ENCODE measurements at places on chromosomes 2 and 18. TPM values are rescaled to one million over a fixed set of nuclear protein-coding genes. Genes with fewer than 3 reads are reported as not detected.

Gene EPHA4
- 6.6 TPM for total RNA-seq

DNA sequence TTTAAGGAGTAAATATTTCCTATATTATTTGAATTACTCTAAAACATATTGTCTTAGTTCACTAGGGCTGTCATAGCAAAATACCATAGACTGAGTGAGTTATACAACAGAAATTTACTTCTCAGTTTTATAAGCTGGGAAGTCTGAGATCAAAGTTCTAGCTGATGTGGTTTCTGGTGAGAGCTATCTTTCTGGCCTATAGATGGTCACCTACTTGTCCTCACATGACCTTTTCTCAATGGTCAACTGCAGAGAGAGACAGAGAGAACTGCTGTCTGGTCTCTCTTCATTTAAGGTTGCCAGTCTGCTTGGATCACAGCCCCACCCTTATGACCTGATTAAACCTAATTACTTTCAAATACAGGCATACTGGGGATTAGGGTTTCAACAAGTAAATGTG, 490.9 kb downstream of the FBXO15 start:
- DNase-seq = no peak

- no peak for DNase-seq
These were observed 147.9 kb downstream of the MGAT5 start for GRCh38 chr2:134401789-134402188.

- DNase-seq = no peak
These were observed 162.1 kb upstream of the SH3BP4 start for GRCh38 chr2:234789556-234790325.

DNA sequence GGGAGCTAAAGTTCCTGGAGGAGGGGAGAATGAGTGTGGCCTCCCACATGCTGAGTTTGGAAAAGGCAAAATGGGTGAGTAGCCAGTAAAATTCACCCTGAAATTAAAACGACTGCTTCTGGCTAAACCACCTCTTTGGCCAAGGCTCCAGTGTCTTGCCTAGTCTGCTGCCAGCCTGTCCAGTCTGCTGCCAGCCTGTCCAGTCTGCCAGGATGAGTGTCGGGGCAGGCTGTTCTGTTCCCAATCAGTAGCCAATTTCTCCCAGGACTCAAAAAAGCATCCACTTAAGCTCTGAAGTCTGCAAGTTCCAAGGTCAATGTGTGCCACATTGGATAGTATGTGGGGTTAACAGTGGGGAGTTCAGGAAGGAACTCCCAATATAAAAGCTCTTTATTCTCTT, 134.6 kb upstream of the KLHL29 start:
- no peak for DNase-seq
